ENCODE measurements at places on chromosomes 16 and 17. TPM values are rescaled to one million over a fixed set of nuclear protein-coding genes. Genes with fewer than 3 reads are reported as not detected.

GRCh38 chr17:39870776-39871175 lies 2.8 kb downstream of the ZPBP2 start:
- H3K36me3 ChIP-seq: no peaks in the 10 kb centered on the region
- H3K4me1 ChIP-seq: peaks cover 49% of the 10 kb centered on the region
- H3K27ac ChIP-seq: peak overlapping the region; percentile 65
- DNase-seq: no peak

DNA sequence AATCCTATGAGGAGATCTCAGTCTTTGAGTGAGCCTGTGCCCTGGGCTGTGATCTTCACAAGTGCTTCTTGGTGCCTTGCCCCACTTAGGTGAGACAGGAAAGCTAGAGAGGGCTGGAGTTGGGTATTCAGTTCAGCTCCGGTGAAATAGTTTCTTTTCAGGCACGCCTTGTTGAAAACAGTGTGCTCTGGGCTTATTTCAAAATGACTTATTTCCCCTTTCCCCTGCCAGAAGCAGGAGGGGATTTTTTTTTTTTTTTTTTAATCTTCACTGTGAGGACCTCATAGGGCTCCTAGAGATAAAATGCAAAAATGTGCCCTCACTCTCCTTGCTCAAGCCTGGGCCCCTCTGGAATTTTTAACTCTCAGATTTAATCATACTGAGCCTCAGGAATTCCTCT lies 27.2 kb downstream of the MOSMO start:
- peak overlapping the region; percentile 52 for H3K27ac ChIP-seq
- peaks cover 5% of the 10 kb centered on the region for H3K4me1 ChIP-seq
- H3K36me3 ChIP-seq: no peaks in the 10 kb centered on the region
- H3K4me3 ChIP-seq: no peak overlapping the region
- DNase-seq: peak; percentile 43

- H3K27me3 ChIP-seq: no peaks in the 10 kb centered on the region
- H3K4me3 ChIP-seq: no peak overlapping the region
- no peak overlapping the region for H3K27ac ChIP-seq
- no peaks in the 10 kb centered on the region for H3K4me1 ChIP-seq
These were observed 112.1 kb downstream of the C16orf78 start for GRCh38 chr16:49485663-49486062.

DNA sequence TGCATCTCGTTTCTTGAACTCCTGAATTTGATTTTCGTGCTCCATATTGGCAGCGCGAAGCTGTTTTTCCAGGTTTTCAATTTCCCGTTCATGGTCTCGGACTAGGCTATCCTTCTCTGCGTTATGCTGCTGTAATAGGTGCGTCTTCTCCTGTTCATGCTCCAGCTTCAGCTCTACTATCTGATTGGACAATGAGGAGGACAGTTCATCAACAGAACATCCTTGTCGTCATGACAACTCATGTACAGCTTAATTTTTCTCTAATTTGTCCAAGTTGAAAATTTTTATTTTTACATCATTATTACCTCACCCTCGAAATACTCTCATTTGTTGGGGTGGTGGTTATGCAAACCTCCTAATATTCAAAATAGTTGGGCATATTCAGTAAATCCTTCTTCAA lies 289.8 kb downstream of the CEP112 start:
- no peak for DNase-seq
- no peak overlapping the region for H3K27ac ChIP-seq
- no peaks in the 10 kb centered on the region for H3K4me1 ChIP-seq
- no peaks in the 10 kb centered on the region for H3K36me3 ChIP-seq

DNA sequence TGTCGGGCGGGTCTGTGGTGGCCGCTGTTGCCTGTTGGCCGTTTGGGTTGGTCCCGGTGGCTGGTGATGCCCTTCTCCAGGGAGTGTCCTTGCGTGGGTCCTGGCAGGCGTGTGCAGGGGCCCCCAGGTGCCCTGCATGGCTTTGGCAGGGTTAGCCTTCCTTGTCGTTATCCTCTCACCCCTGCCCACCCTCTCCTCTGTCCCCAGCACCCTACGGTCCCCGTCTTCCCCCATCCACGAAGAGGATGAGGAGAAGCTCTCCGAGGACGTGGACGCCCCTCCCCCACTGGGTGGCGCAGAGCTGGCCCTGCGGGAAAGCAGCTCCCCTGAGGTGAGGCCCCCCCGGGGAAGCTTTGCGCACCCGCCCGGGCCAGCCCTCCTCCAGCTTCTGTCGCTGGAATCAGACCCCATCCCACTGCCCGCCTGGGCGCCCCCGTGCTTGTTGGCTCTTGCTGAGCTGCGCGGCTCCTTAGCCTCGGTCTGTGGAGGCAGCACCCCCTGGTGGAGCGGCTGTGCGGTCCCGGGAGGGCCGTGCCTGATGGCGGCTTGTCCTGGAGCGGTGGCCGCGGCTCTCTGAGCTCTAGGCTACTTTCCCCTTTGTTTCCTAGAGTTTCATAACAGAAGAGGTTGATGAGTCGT lies 10.6 kb upstream of the NUDT16L1 start:
- H3K4me3 ChIP-seq: no peak overlapping the region
- H3K4me1 ChIP-seq: no peaks in the 10 kb centered on the region
- DNase-seq: no peak
- H3K27ac ChIP-seq: no peak overlapping the region
- H3K27me3 ChIP-seq: no peaks in the 10 kb centered on the region

- H3K4me1 ChIP-seq: peaks cover 49% of the 10 kb centered on the region
- DNase-seq: peak; percentile 76
- H3K4me3 ChIP-seq: no peak overlapping the region
- H3K27me3 ChIP-seq: no peaks in the 10 kb centered on the region
These were observed 103.4 kb downstream of the IRF8 start for GRCh38 chr16:86002178-86002900.

GRCh38 chr16:69934044-69934443 lies 17.1 kb upstream of the CLEC18A start:
- peaks cover 18% of the 10 kb centered on the region for H3K36me3 ChIP-seq
- no peak overlapping the region for H3K27ac ChIP-seq
- no peaks in the 10 kb centered on the region for H3K4me1 ChIP-seq
- no peaks in the 10 kb centered on the region for H3K27me3 ChIP-seq

DNA sequence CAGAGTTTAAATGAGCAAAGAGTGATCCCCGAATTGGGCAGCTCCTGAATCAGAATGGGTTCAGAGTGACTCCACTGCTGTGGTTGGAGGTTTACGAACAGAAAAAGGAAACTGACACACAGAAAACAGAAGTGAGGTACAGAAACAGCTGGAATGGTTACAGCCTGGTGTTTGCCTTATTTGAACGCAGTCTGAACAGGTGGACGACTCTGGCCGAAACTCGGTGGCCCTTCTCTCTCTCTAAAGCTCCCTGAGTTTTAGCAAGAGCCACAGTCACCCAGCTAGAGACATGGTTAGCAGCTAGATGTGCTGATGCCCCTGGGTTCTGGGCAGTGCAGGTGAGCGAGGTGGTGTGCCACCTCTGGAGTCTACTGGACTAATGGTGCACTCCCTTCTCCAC lies 54.2 kb upstream of the ATP2A3 start:
- H3K4me1 ChIP-seq: no peaks in the 10 kb centered on the region
- no peak overlapping the region for H3K4me3 ChIP-seq
- peaks cover 27% of the 10 kb centered on the region for H3K36me3 ChIP-seq
- no peak for DNase-seq
- no peak overlapping the region for H3K27ac ChIP-seq
- H3K27me3 ChIP-seq: no peaks in the 10 kb centered on the region

GRCh38 chr16:840561-841454 lies 40.3 kb upstream of the GNG13 start:
- no peaks in the 10 kb centered on the region for H3K27me3 ChIP-seq
- H3K27ac ChIP-seq: no peak overlapping the region
- H3K4me3 ChIP-seq: no peak overlapping the region
- H3K36me3 ChIP-seq: no peaks in the 10 kb centered on the region

- no peak for DNase-seq
- peak overlapping the region; percentile 96 for H3K4me3 ChIP-seq
- H3K27me3 ChIP-seq: no peaks in the 10 kb centered on the region
- H3K4me1 ChIP-seq: peaks cover 21% of the 10 kb centered on the region
These were observed 1.1 kb downstream of the SLC12A4 start for GRCh38 chr16:67967183-67967957.

- no peaks in the 10 kb centered on the region for H3K27me3 ChIP-seq
- no peak overlapping the region for H3K4me3 ChIP-seq
- peak overlapping the region; percentile 48 for H3K27ac ChIP-seq
- H3K36me3 ChIP-seq: no peaks in the 10 kb centered on the region
- DNase-seq: no peak
- H3K4me1 ChIP-seq: peaks cover 13% of the 10 kb centered on the region
These were observed 45.0 kb downstream of the VMP1 start for GRCh38 chr17:59752446-59752845.

DNA sequence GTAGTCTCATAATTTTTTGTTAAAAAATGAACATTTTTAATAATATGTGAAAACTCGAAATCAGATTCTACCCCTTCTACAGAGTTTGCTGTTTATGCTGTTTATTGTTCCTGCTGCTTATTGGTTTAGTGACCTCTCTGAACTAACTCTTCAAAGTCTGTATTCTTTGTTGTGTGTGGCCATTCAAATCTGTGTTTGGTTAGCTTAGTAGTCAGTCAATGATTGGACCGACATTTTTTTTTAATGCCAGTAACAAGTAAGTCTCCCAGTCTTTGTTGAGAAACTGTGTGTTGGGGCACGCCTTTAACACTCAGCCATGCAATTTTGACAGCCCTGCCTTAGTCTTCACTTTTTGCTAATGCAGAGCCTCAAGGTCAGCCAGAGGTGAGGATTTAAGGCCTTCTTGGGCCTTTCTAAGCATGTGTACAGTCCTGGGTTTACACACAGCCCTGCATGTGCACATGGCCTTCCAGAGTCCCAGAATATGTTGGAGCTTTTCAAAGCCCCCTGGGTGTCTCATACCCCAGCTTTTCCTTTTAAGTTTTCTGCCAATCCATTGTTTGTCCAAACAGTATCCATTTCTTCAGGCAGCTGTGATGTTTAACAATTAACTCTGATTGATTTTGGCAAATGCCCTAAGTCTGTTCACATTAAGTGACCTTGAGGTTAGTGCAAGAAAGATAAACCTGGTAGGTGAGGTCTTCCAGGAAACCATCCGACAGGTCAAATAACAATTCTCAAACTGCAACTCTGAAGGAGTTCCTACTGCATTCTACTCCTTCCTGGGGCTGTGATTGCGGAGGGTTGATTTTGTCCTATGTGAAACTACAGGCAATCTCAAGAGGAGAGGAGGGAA lies 389.3 kb downstream of the PMP22 start:
- H3K36me3 ChIP-seq: no peaks in the 10 kb centered on the region
- H3K4me1 ChIP-seq: no peaks in the 10 kb centered on the region
- DNase-seq: no peak
- no peak overlapping the region for H3K27ac ChIP-seq

DNA sequence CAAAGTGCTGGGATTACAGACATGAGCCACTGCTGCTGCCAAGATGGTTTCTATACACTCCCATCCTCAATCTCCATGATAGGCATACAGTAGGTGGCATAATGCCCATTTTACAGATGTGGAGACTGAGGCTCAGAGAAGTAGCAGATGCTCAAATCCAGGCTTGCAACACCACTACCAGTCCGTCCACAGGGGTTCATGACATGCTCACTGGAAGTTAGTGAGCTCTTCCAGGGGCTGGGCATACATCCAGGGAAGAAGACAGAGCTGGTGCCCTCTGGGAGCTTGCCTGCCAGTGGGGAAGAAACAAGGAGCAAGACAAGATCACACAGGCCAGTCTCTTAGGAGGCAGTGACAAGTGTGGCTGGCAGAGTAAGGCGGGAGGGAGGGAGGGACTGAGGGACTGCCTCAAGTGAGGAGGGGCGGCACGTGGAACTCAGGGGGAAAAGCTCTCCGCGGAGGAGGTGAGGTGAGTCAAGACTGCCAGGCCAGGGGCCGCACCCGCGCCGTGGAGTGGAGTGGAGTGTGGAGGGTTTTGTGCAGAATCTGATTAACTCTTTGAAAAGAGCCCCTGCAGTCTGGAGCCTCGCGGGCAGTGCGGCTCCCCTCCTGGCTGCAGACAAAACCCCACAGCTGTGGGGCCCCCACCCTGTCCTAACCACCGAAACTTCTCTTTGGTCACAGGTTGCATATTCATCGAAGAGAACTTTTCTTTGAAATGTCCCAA lies 27.9 kb downstream of the SREBF1 start:
- H3K36me3 ChIP-seq: peaks cover 10% of the 10 kb centered on the region
- H3K4me3 ChIP-seq: no peak overlapping the region
- no peak overlapping the region for H3K27ac ChIP-seq
- H3K27me3 ChIP-seq: no peaks in the 10 kb centered on the region

DNA sequence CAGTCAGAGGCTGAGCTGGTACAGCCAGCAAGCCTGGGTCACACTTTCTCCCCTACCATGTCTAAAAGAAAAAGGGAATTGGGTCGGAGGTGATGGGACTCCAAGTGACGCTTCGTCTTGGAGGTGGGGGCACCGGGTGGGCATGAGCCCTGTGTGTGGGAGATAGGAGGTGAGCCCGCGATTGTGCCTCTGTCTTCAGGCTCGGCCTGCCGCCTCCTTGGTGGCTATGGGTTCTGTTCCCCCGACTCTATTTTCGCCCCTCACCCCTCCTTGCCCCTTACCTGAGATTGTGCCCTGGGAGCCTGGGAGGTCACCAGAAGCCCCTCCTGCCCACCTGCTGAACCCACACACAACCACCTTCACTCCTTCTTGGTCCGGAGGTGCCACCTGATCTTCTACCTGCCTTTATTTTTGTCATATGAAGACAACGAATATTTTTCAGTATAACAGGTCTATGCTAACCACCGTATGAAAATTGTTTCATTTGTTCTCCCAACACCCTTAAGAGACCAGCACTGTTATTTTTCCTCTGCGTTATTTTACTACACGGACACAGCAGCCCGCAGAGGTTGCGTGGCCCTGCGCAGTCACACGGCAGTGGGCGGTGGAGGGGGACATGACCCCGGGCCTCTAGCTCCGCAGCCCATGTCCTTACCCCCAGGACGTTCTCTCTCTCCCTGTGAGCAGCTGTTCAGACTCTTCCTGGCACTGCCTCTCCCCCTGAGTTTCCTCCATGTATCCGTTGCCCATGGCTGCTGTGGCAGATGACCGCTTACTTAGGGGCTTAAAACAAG lies 49.9 kb downstream of the ATP2C2 start:
- H3K27ac ChIP-seq: no peak overlapping the region
- H3K27me3 ChIP-seq: no peaks in the 10 kb centered on the region
- H3K36me3 ChIP-seq: no peaks in the 10 kb centered on the region
- H3K4me1 ChIP-seq: no peaks in the 10 kb centered on the region

- H3K36me3 ChIP-seq: no peaks in the 10 kb centered on the region
- no peaks in the 10 kb centered on the region for H3K27me3 ChIP-seq
- H3K4me3 ChIP-seq: no peak overlapping the region
- DNase-seq: no peak
- H3K4me1 ChIP-seq: no peaks in the 10 kb centered on the region
- H3K27ac ChIP-seq: no peak overlapping the region
These were observed 608 bp downstream of the RBFOX1 start for GRCh38 chr16:7333180-7333725.

GRCh38 chr17:31283841-31284240 lies 13.2 kb downstream of the OMG start:
- H3K36me3 ChIP-seq: no peaks in the 10 kb centered on the region
- DNase-seq: no peak
- no peak overlapping the region for H3K4me3 ChIP-seq
- H3K4me1 ChIP-seq: no peaks in the 10 kb centered on the region
- no peaks in the 10 kb centered on the region for H3K27me3 ChIP-seq

GRCh38 chr16:25596194-25596593 lies 95.6 kb upstream of the HS3ST4 start:
- no peak for DNase-seq
- no peaks in the 10 kb centered on the region for H3K4me1 ChIP-seq
- H3K4me3 ChIP-seq: no peak overlapping the region
- H3K27ac ChIP-seq: no peak overlapping the region

The TBX21 gene
- total RNA-seq: 8.3 TPM

The LAT gene
- total RNA-seq: 4.0 TPM

The CACNA1G gene
- not detected for total RNA-seq

The COA3 gene
- 45.2 TPM for total RNA-seq

The NPIPA5 gene
- total RNA-seq: 3.8 TPM

The MLLT6 gene
- 105 TPM for total RNA-seq

The TEKT5 gene
- 2.2 TPM for total RNA-seq

The CUEDC1 gene
- total RNA-seq: 7.4 TPM

The PLCD3 gene
- total RNA-seq: 2.4 TPM

The FOXL1 gene
- total RNA-seq: not detected

The GNAO1 gene
- not detected for total RNA-seq

The APPBP2 gene
- 22.5 TPM for total RNA-seq

The GCGR gene
- not detected for total RNA-seq

Measured in GM12878 (cell line).